Stomach (tissue), 19 donors: ENCODE measurements at places on chromosomes 4 and X. TPM values are rescaled to one million over a fixed set of nuclear protein-coding genes. Genes with fewer than 3 reads are reported as not detected.

Gene LONRF3
- total RNA-seq = 2.7 TPM

Gene PLAC8
- total RNA-seq = 56.9 TPM

Gene TMEM164
- 19.3 TPM for total RNA-seq

Gene ITGB1BP2
- not detected for total RNA-seq

Gene LANCL3
- total RNA-seq = 5.3 TPM

Gene ASB12
- total RNA-seq = not detected

Gene SORBS2
- 9.0 TPM for total RNA-seq

Gene CTAG2
- not detected for total RNA-seq

Gene CLCN4
- total RNA-seq = 22.3 TPM

Gene ARSJ
- 23.3 TPM for total RNA-seq

Gene CDS1
- total RNA-seq = 17.4 TPM

Gene BCAP31
- total RNA-seq = 62.9 TPM

Gene VSIG1
- total RNA-seq = 402 TPM

Gene LRAT
- not detected for total RNA-seq

Gene CSN1S1
- not detected for total RNA-seq

Gene XAGE1A
- total RNA-seq = not detected

Gene UGT2B15
- total RNA-seq = 51.0 TPM
